ENCODE measurements at places on chromosomes 11 and 22.

DNA sequence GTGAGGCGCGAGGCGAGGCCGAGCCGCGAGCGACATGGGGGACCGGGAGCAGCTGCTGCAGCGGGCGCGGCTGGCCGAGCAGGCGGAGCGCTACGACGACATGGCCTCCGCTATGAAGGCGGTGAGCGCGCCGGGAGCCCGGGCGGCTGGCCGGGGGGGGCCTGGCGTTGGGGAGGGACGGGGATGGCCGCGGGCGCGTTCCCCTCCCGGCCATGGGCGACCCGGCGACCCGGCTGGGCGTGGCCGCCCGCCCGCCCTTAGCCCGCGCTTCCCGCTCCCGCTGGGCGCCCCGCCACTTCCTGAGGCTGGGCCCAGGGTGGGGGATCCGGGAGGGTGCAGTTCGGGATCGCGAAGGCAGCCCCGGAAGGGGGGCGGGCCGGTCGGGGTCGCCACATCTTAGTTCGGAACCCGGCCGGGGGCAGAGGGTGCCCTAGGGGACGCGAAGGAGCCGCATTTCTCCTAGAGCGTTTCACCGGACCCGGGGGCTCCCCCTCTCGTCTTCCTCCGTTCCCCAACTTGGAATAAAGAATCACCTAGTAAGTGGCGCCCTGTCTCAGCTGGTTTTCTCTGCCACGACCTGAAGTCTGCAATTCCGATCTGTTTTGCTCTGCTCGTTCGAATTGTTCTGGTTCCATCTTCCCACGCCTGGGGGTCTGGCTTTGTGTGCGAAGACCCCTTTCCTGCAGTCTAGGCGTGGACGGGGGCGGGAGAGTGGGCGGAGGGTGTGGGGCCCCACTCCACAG, 536 bp downstream of the YWHAH start:
- peak; percentile 17 for DNase-seq

- DNase-seq: no peak
Observed at GRCh38 chr22:31637891-31638618, 24.0 kb downstream of the PISD start.

DNA sequence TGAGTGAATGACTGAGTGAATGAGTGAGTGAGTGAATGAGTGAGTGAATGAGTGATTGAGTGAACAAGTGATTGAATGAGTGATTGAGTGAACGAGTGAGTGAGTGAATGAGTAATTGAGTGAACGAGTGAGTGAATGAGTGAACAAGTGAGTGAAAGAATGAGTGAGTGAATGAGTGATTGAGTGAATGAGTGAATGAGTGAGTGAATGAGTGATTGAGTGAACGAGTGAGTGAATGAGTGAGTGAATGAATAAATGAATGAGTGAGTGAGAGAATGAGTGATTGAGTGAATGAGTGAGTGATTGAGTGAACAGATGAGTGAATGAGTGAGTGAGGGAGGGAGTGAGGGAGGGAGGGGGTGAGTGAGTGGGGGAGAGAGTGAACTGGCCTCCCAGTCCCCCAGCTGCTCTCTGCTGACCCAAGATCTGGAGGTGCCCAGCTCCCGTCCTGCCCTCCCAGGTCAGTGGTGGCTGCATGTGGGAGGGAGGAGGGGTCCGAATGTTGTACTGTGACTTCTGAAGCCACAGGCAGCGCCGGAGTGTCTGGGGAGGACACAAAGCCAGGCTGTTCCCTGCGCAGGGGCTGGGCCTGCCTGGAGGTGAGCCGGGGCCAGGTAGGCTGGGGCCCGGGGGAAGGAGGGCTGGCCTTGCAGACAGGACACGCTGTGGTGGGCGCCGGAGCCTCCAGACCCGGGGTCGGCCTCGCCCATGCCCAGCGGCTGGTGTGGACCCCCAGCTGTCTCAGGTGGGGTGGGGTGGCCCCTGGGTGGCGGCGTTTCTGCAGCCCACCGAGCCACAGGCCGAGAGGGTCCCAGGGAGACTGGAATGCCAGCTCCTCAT, 17.8 kb upstream of the PIM3 start:
- DNase-seq: no peak

DNA sequence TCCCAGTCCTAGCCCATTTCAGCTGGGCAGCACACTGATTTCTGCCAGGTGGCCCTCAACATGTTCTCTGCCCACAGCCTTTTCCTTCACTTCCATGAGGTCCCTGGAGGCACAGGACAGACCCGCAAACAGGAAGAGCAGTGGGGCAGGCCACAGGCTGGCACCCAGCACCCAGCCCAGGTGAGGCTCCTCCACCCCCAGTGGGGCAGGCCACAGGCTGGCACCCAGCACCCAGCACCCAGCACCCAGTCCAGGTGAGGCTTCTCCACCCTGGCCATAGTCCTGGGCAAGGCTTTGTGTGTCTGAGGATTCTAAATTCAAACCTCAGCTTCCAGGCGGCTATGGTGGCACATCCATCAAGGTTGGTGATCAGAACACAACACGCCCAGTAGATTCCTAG, 1413.0 kb downstream of the BRD1 start:
- no peak for DNase-seq

DNA sequence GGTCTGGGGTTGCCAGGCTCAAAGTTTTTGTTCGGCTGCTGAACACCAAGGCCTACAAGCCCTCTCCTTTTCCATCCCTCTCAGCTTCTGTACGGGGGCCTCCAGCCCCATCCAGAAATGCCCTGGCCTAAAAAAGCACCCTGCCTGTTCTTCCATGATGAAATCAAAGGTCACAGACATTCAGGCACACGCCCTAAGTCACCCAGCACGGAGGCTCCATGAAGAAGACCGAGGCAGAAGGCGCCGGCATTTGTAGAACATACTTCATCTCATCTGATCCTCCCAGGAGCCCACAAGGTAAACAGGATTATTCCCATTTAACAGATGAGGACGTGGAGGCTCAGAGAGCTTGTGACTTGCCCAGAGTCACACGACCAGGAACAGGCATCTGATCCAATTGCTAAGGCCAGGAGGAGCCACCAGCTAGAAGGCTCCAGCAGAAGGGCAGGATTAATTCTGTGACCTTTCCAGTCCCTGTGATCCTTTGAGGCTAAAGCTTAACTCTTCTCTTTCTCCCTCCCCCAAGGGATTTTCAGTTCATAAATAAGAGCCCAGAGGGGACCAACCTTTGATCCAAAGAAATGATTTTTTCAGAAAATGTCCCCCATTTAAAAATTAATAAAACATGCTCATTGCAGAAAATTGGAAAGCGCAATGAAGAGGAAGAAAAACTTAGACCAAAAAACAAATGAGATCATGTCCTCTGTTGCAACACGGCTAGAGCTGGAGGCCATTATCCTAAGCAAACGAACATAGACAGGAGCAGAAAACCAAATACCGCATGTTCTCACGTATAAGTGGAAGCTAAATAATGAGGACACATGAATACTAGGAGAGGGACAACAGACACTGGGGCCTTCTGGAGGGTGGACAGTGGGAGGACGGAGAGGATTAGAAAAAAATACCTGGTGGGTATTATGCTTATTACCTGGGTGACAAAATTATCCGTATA, 38.7 kb downstream of the CYTH4 start:
- no peak for DNase-seq

DNA sequence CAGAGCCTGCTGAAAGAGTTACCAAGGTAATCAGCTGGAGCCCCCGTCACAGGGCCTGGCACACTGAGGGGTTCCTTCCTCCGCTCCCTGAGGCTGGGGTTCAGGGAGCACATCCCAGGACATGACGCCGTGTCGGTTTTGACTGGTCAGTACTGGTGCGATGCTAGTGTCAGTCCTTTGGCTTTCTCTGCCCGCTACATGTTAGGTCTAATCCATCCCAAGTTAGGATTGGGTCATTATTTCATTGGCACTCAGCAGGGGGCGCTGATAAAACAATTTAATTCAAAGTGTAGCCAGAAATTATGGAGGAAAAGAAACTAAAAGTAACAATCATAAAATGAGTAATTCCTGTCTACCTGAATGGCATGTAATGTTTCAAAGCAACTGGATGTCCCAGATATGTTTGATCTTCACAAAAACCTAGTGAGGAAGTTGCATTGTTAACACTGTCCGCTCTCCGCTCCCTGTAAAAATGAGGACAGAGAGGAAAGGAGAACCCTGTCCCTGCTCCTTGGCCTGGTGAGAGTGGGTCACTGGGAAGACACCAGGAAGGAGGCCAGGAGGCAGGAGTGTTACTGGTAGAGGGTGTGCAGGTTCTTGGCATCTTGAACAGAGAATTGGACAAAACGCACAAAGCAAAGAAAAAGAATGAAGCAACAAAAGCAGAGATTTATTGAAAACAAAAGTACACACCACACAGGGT, 27.1 kb downstream of the TSKU start:
- DNase-seq: no peak

DNA sequence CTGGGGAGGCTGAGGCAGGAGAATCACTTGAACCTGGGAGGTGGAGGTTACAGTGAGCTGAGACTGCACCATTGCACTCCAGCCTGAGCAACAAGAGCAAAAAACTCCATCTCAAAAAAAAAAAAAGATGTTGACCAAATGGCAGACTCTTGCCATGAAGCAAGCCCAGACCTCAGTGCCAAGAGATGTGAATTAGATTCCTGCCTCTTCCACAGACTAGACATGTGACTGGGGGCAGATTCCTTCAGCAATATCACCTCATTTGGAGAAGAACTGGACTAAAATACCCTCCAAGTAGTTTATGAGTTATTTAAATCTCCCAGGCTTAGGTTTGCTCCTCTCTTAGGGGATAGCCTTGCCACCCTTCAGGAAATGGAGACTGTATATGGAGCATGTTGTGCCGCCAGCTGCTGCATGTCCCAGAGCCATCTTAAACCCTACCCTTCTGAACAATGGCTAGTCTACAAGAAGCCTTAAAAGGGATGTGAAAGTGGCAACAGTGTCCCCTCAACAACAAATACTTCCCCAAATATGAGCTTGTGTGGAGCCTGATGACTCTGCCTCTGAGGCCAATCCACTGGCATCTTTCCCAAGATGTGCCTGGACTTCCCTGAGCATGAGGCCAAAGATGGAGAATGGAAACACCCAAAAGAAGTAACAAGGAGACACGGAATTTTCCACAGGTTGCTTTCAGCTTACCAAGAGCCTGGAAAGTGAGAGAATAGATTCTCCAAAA, 763 bp upstream of the MS4A7 start:
- no peak for DNase-seq

- no peak for DNase-seq
Observed at GRCh38 chr11:63635762-63636465, 21.7 kb upstream of the PLAAT3 start.

GRCh38 chr11:100789500-100789899, 102.4 kb downstream of the ARHGAP42 start:
- DNase-seq: no peak

GRCh38 chr11:79409330-79409729, 31.5 kb downstream of the TENM4 start:
- DNase-seq: no peak

GRCh38 chr11:103683576-103683975, 352.9 kb upstream of the DDI1 start:
- no peak for DNase-seq

GRCh38 chr11:6437423-6437822, 3.4 kb downstream of the HPX start:
- no peak for DNase-seq

DNA sequence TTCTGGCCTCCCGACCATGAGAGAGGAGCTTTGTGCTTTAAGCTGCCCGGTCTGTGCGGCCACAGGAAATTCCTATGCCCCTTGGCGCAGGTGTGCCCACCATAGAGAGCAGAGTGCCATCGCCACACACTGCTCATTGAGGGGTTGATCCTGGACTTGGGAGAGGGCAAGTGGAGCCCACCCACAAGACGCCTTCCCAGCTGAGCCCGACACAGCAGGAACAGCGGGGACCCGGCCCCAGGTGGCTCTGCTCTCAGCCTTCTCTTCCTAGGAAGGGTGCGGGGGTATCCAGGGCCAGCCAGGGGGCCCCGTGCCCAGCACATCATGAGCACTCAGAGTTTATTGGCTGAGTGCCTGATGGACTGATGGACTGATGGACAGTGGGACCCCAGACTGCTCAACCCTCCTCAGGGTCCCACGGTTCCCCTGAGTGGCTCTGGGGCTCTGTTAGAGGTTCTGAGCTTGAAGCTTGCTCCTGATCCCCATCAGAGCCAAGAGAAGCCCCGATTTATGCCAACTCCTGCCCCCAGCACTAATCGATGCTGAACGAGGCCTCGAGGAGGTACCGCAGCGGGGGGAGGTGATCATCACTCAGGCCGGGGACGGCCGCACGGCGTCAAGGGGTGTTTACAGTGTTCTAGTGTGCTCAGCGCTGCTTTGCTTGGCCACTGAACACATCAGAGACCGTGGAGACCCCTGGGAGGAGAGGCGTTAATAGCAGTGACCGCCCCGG, 13.5 kb upstream of the MRGPRD start:
- DNase-seq: no peak

- no peak for DNase-seq
Observed at GRCh38 chr11:13680501-13681264, 12.2 kb downstream of the FAR1 start.

- DNase-seq: no peak
Observed at GRCh38 chr22:35418088-35418487, 18.1 kb downstream of the MCM5 start.

GRCh38 chr11:120096369-120097191, 41.3 kb downstream of the TRIM29 start:
- DNase-seq: no peak

- DNase-seq: no peak
Observed at GRCh38 chr11:43408277-43408676, 49.6 kb downstream of the TTC17 start.

GRCh38 chr11:120880498-120881175, 143.3 kb upstream of the TBCEL start:
- no peak for DNase-seq

- DNase-seq: no peak
Observed at GRCh38 chr22:28208787-28209186, 289.7 kb upstream of the PITPNB start.

- DNase-seq: peak; percentile 86
Observed at GRCh38 chr11:9613830-9614762, 40.6 kb downstream of the WEE1 start.

GRCh38 chr22:29842740-29843139, 4.7 kb upstream of the ASCC2 start:
- DNase-seq: peak; percentile 62

DNA sequence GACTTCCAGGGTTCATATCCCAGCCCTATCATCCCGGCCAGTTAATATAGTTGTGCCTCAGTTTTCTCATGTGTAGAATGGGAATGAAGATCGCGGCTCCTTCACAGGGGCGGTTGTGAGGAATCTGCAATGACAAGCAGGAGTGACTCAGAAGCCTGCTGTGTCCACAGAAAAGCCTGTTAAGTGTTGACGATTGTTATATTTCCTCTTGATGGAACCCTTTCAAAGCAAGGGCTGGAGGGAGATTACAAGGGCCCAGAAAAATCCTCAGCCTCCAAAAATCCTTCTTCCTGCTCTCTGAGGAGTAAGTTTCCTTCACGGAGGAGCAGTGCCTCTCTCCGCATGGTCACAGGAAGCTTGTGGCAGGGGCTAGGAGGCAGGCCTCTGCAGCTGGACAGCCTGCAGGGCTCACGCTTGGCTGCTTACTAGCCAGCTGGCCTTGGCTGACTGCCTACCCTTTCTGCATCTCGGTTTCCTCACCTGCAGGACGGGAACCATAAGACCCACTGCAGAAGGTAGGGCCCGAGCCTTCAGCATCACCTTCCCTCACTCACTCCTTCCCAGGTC, 63.4 kb downstream of the CACNG2 start:
- DNase-seq: no peak

- DNase-seq: no peak
Observed at GRCh38 chr11:66818231-66818955, 24.8 kb upstream of the RCE1 start.

- DNase-seq: no peak
Observed at GRCh38 chr11:33045551-33046255, 6.3 kb downstream of the TCP11L1 start.

- DNase-seq: no peak
Observed at GRCh38 chr11:10209326-10209725, 84.7 kb downstream of the SBF2 start.

All from SW 1271 (cell line).